ENCODE measurements at places on chromosomes 3 and 15.

- DNase-seq: no peak
Observed at GRCh38 chr3:47014036-47014435, 34.6 kb downstream of the NBEAL2 start.

DNA sequence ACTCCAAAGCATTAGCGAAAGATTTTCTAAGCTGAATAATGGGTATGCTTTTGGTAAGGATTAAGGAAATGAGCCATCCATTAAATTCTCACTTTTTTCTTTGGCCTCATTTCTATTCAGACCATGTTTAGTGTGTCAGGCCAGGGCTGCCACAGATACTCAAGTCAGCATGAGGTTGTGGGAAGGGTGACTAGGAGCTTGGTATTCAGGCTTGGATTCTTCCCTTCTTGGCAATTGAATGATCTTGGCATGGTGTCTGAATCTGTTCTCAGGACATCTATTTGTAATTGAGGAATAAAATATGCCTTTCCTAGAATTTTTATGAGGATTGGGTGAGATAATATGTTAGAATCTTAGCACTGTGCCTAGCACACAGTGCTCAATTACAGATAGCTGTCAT, 11.2 kb downstream of the CCNB2 start:
- no peak for DNase-seq

- DNase-seq: no peak
Observed at GRCh38 chr15:67843092-67843501, 3.3 kb upstream of the RNU6-1 start.

DNA sequence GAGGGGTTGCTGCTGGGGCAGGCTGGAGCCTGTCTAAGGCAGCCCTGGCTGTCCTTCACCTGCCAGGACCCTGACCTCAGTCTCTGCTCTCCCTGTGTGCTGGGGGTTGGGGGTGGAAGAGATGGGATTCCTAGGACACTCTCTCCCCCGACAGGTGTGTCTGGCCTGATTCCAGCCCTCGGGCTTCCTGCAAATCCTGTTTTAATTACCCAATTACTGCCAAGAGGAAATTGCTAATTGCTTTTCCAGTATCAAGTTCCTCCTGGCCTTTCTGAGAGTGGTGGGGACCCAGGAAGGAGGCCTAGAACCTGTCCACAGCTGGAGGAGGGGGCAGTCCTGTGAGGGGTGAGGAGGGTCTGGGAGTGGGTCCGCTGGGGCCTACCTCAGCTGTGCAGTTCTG, 15.8 kb downstream of the PLXNA1 start:
- DNase-seq: no peak

Measured in inflammatory macrophage treated with lipopolysaccharide for 1 hour (primary cell).